ENCODE measurements at places on chromosomes 5 and 9.

DNA sequence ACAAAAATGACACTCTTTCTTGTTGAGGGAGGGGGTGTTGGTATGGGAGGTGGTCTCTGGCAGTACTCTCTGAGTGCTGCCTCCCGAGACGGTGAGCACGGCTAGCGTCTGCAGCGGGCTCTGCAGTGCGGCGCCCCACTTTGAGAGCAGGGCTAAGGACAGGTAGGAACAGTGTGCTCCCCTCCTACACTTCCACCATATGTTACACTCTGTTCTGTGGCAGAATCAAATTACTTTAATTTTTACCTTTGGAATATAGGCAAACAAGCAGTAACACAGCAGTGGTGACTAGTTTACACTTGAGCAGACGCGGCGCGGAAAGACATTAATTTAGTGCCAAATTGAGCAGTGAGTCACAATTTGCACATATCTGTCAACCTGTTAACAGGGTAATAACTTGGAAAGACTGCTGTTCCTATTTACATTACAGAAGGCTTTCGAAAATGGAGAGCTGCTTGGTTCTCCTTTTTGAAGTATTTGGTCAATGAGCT is 136.3 kb downstream of the MED27 start:
- DNase-seq: no peak

GRCh38 chr9:20692554-20692953 is 8.5 kb downstream of the FOCAD start:
- no peak for DNase-seq

DNA sequence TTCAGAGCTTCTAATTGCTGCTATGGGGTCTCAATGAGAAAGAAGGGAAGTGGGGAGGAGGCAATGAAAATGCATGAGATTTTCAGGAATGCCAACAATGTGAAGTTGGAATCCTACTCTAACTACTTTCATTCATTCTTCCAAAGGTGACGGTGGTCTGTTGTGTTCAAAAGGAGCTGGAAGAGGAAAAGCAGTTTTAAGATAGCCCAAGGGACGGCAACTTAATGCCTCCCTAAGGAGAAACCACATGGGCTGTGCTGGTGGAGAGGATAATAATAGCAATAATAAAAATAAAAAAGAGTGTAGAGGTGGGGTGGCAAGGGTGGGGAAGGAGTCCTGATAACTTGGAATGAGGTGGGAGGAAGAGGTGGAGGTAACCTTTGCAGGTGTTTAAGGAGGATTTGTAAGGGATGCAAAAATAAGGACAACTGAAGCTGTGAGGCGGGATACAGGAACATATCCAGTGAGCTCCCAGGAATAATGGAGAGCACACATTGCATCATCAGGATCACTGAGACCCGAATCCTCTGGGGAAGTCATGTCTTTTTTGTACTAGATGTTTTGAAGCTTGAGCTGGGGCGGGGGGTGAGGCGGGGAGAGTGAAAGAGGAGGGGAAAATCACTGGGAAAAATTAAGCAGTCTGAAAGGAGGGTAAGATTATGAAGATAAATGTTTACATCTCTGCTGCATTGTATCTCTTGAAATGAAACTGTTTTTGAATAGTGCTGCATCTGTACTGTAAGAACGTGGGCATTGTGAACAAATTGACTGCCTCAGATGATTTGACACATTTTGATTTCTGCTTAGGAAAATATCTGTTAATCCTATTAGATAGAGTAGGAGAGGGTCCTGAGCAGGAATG is 120.1 kb upstream of the TMEM161B start:
- no peak for DNase-seq

DNA sequence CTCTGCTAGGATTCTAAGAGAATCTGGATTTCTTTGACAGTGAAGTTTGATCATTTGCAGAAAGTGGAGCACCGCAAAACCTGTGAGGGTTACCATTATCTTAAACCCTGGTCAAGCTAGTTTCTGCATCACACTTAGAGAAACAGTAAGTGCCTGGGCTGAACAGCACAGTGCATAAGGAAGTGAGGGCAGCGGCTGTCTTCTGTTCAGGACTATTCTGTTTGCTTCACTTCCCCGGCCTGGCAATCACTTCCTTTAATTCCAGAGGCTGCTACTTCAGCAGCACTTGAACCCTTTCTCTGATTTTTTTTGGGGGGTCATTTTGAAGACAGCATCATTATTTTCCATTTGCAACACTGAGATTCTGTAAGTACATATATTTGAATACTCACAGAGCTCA is 32.0 kb downstream of the SEMA6A start:
- DNase-seq: no peak

DNA sequence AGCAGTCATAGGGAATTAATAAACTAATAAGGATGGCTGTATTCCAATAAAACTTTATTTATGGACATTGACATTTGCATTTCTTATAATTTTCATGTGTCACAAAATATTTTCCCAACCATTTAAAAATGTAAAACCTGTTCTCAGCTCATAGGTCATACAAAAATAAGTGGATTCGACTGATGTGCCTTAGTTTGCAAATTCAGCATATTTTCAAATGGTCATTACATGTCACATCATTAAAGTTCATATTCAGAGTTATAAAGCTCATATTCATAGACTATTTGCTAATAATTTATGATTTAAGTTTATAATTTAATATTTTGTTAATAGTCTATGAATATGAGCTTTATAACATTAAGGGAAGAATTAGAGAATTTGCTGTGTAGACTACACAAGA is 166.5 kb downstream of the LPAR1 start:
- DNase-seq: no peak

DNA sequence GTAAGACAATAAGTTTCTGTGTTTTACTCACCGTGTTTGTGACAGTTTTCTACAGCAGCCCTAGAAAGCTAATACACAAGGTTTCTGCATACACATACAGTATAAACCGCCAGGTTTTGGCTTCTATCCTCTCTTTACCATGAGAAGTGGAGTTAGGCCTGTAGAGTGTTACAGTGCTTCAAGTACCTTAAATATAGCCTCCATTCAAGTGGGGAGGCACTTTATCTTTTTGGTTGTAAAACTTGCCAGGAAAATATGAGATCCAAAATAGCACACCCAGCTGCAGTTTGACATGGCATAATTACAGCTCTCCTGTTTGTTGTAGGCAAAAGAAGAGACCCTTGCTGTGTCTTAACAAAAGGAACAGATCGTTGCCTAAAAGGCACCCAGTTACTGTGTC is 90.3 kb upstream of the PTPN3 start:
- DNase-seq: no peak

All from lung microvascular endothelial cell (primary cell).